ENCODE measurements at places on chromosomes 6 and 20. TPM values are rescaled to one million over a fixed set of nuclear protein-coding genes. Genes with fewer than 3 reads are reported as not detected.

Gene IFT52
- 38.8 TPM for total RNA-seq

Gene RIMS4
- under 0.01 TPM for total RNA-seq

Gene CST5
- total RNA-seq = not detected

Gene SPATA2
- total RNA-seq = 1.0 TPM

Gene BPIFB1
- not detected for total RNA-seq

Gene DEFB124
- total RNA-seq = not detected

Gene NKX2-2
- not detected for total RNA-seq

Gene POPDC3
- total RNA-seq = 6.7 TPM

Gene GNAS-AS1
- 0.33 TPM for total RNA-seq
